ENCODE measurements at places on chromosomes 11 and 22.

- no peak for DNase-seq
Observed at GRCh38 chr11:111426617-111427016, 47.5 kb upstream of the POU2AF1 start.

DNA sequence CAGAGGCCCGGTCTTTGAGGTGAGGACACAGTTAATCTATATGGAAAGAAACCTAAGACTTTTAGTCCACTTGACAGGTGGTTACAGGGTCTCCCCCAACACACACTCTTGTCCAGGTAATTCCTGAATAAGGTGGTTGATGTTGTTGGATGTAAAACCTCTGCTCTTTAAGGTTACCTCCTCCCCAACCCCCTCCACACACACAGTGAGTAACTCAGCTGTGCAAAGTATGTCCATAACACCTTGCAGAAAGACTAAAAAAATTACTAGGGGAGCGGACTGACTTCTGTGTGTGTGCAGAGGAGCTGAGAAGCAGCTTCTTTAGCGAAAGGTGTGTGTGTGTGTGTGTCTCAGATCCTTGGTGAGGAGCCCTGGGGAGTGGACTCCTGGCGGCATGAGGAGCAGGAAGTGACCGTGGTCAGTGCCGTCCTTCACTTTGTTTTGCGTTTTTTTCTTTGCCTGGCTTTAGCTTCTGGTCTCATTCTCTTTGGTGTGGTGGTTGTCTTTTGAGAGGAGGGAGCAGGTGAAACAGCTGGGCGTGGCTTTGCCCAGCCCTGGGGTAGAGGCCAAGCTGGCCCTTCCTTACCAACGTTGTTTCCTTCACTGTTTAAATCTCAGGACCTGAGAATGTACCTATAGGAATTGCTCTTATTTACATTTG lies 1.7 kb downstream of the ZBED4 start:
- no peak for DNase-seq

GRCh38 chr11:46315033-46315738 lies 32.1 kb upstream of the DGKZ start:
- peak; percentile 74 for DNase-seq

DNA sequence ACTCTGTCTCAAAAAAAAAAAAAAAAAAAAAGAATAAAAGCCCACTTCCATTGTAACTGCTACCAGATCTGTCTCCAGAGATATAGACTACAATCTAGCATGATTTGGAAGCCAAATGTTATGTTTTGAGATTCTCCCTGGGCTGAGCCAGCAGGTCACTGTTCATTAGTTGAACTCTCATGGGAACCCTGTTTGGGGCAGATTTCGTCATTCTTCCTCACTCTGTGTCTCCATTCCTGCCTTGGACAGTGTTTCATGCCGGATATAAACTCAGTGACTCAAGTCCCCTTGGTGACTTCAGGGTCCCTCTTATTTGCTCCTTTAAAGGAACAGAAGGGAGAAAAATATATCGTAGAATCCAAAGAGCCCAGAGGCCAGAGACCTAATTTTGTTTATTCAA lies 378.1 kb downstream of the LARGE1 start:
- no peak for DNase-seq
